Left renal pelvis (tissue), 4 donors: ENCODE measurements at places on chromosomes 13 and 19. TPM values are rescaled to one million over a fixed set of nuclear protein-coding genes. Genes with fewer than 3 reads are reported as not detected.

CHMP2A gene
- polyA plus RNA-seq = 79.1 TPM

LILRB1 gene
- 1.4 TPM for polyA plus RNA-seq

GRCh38 chr13:97224544-97225300, 2.6 kb downstream of the MBNL2 start:
- DNase-seq = no peak

ANKRD24 gene
- 1.1 TPM for polyA plus RNA-seq

GRCh38 chr13:100597253-100597652, 8.7 kb upstream of the GGACT start:
- no peak for DNase-seq

REEP6 gene
- 20.9 TPM for polyA plus RNA-seq
